ENCODE measurements at places on chromosomes 2 and 18. TPM values are rescaled to one million over a fixed set of nuclear protein-coding genes. Genes with fewer than 3 reads are reported as not detected.
A peak's percentile ranks its signal among the peaks of the same experiment; 100 is the strongest.

Gene CCDC178
- polyA plus RNA-seq: 2.5 TPM

Gene HOXD12
- polyA plus RNA-seq: 0.28 TPM

Gene MFSD2B
- polyA plus RNA-seq: 2.0 TPM

Gene FEV
- 0.10 TPM for polyA plus RNA-seq

Gene EVX2
- not detected for polyA plus RNA-seq

DNA sequence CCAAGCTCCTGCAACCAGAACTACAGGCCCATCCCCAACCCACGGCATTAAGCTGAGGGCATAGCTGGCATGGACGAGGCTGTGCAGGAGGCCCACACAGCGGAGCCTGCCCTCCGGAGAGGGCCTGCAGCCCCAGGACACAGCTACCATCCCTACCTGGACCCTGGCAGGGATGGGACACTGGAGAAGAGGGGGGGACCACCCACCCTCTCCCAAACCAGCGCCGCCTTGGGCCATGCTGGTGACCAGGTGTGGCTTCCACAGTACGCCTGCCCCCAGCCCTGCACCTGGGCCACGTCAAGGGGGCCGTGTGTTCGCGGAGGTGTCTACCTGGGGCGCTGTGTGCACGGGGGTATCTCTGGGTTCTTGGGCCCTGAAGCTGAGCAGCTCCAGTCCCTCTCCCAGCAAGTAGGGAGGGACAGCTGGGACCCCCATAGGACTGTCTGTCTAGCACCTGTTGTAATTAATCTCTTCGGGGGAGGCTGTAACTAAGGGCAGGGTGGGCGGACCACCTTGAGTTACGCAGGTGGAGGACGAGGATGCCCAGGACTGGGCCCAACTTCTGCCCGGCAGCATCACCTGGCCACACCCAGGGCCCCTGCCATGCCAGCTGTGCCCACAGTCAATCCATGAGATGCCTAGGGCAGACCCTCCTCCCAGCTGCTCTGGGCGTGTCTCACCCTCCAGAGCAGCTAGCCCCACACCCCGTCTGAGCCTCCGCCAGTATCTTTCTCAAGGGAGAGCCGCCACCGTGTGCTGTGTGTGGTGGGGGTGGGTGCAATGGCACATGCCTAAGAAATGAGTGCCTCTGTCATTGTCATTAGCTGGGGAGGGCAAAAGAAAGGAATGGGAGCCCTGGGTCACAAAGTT is 18.3 kb downstream of the HS6ST1 start:
- DNase-seq: no peak

GRCh38 chr2:218032336-218033171 is 29.8 kb upstream of the TNS1 start:
- DNase-seq: no peak

DNA sequence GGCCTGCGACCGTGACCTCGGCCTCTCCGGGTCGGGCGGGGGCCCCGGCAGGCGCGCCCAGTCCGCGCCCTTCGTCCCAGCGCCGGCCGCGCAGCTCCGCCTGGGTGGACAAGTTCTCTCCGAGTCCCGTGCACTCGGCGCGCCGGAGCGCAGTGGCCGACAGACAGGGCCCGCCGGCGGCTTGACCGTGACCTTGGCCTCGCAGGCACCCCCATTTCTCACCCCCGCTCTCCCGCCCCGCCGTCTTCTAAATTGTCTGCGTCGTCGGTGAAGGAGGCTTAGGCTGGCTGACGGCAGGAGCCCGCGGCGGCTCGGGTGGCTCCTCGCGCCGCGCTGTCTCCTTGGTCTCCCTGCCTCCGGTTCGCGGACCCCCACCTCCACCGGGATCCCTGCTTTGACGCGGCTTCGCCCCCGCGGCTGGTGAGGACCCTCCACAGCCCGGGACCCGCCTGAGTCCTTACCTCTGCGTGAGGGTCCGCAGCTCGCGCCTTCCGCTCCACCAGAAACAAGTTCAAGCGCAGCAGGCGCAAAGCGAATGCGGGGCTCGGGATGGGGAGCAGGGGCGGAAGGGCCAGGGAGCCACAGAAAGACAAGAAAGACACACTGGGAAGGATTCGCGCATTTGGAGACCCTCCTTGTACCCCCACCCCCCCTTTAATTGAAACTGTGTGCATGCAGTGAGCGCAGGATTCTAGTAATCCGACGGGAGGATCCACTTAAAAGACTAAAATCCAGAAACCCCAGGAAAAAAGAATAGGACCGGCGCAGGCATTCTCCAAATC is 4.0 kb downstream of the PTGR3 start:
- DNase-seq: no peak

DNA sequence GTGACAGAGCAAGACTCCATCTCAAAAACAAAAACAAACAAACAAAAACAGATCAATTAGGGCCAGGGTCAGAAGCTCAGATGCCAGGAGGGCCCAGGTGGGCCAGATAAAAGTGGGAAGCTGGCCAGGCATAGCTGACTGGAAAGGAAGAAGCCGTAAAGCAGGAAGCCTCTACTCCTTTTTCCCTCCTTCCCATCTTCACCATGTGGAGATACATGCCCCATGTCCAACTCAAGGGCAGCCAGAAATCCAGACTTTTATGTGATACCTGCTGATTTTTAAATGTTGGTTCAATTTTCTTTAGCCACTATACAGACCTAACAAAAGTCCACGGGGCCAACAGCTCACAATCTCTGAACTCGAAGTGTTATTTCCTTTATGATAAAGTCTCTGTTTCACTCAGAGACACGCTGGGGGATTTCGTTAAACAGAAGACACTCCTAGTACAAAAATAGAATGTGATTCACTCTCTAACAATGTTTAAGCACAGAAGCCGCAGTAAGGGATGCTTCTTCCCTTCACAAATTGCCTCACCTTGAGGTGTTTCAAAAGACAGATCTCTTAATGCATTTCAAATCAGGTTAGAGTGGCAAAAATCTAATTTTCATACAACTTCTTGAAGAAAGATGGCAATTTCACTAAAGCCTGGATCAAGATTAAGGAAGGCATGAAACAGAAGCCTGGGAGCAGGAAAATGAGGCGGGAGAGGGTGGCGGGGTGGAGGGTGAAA is 14.0 kb downstream of the TMEM247 start:
- DNase-seq: no peak

- DNase-seq: no peak
Measured at GRCh38 chr2:72156872-72157271, 9.2 kb upstream of the CYP26B1 start.

- DNase-seq: no peak
Measured at GRCh38 chr2:229003256-229003655, 267.8 kb downstream of the PID1 start.

DNA sequence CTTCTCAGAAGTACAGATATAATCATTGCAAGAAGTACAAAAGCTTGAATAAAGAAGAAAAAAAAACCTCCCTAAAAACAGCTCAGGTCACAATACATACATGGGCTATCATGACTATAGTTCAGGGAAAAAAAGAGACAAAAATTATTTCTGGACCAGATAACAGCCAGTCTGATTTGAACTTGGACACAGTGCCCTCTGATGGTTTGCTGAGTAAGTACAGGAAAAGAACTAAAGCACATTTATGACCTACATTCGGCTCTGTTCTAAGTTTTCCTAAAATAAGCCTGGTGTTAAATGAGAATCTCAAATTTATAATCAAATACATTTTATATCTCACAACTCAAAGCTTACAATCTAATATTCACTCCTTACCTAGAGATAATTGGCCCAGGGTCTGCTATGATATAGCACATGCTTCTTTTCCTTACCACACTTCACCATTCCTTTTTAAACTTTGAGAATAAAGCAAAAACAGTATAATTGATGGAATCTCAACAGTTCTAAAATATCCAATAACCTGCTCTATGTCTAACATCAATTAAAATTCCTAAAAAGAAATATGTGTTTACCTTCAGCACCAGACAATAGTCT is 81.1 kb downstream of the RAPH1 start:
- DNase-seq: peak; percentile 21

GRCh38 chr2:54206596-54206995 is 49.4 kb downstream of the TSPYL6 start:
- DNase-seq: no peak

GRCh38 chr2:231930593-231931281 is 4.5 kb upstream of the NPPC start:
- DNase-seq: no peak

DNA sequence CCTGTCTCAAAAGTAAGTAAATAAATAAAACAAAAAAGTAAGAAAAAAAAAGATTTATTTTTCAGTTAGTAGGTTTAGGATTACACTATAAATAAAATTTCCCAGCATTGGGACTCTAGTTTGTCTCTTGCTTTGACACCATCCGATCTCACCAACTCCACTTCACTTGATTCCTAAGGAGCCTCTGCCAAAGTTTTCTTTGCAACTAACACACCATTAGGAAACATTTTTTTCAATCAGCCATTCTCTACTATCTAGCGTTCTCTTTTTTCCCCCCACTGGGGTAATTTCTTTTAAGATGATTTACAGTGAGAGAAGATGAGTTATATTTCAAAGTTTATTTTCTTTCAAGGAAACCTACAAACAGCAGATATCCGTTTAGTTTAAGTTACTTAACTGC is 10.6 kb upstream of the NEMP2 start:
- no peak for DNase-seq

- no peak for DNase-seq
Measured at GRCh38 chr2:60350791-60351190, 202.7 kb downstream of the BCL11A start.

DNA sequence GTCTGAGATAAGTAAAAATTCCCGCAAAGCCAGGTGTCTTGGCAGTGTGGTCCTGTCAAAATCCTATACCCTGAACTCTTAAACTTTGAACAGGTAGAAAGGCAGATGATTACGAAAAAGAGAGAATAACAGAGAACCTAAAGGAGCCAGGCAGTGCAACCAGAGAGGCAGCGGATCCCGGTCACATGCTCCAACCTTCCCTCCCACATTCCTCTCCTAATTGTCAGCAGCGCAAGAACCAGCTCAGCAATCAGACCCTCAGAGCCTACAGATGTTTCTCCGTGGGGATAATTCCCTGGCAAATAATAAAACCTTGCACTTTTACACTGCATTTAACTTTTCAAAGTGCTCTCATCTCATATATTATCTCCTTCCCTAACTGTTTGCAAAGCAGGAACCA is 124.8 kb downstream of the EPHA4 start:
- no peak for DNase-seq

GRCh38 chr2:72757177-72757775 is 68.6 kb downstream of the EXOC6B start:
- DNase-seq: no peak

- DNase-seq: no peak
Measured at GRCh38 chr2:238899386-238899785, 51.5 kb downstream of the TWIST2 start.

- no peak for DNase-seq
Measured at GRCh38 chr2:181614874-181615638, 41.8 kb downstream of the CERKL start.

DNA sequence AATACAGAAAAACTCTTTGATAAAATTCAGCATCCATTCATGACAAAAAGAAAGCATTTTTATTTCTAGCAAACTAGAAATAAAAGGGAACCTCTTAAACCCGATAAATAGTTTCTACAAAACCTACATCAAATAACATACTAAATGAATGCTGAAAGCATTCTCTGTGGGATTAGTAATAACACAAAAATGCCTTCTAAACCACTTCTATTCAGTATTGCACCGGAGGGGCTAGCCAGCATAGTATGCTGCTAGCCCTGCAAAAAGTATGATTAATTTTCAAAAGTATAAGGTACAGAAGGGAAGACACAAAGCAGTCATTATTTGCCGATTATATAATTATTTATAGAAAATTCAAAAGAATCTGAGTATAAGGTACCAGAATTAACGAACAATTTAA is 145.2 kb downstream of the DTNB start:
- DNase-seq: no peak

DNA sequence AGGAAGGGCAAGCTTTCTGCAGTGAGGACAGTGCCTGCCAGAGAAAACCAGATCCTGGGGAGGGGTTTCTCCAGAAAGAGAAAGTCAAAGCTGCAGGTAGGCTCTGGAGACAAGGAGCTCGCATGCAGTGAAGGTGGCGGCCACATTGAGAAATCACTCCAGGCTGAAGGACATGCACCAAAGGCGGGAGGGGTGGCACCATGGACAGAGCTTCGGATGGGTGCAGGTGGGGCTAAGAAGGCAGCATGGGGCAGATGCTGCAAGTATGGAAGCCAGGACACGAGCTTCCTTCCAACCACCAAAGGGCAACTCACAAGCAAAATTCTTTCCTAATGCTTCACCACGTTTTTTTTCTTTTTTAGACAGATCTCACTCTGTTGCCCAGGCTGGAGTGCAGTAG is 104.4 kb upstream of the SLC35G4 start:
- DNase-seq: no peak
